ENCODE measurements at places on chromosomes 2 and 18.
A peak's percentile ranks its signal among the peaks of the same experiment; 100 is the strongest.

DNA sequence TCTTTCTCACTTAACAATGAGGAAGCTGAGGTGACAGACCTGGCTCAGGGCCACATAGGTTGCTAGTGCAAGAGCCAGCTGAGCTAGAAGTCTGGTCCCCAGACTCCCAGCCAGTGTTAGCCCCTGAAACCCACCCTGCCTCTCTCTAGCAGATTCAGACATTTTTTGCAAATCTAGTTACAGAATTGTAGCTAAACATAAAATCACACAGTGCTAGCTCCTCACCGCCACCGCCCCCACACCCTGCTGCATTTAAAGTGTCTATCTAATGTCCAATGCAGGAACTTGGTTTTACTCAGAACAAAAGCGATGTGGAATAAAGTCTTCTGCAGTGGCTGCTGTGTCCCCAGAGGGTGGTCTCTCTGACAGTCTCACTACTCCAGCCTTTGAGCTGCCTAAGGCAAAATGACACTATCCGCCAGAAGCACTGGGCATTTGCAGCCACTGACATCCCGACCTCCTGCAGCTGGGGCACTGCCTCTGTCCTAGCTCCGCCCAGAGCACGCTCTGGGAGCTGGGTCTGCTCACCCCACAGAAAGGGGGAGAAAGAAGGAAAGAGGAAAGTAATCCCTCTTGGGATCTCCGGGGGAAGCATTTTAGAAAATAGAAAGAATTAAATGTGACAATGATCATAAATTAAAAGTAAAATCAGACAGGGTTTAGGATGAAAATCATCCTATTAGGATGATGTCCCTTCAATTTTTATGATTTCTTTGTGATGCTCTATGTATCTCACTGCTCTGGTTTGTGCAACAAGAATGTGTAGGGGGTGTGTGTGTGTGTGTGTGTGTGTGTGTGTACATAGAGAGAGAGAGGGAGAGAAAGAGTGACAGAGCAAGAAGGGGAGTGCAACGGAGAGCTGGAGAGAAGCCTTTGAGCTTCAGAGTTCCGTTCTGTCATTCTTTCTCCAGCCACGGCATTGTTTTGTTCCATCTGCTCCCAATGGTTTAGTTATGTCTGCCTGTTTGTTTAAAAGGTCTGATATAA lies 50.5 kb upstream of the ST8SIA3 start:
- H3K36me3 ChIP-seq, result no peaks in the 10 kb centered on the region
- DNase-seq, result no peak
- no peak overlapping the region for H3K27ac ChIP-seq
- no peaks in the 10 kb centered on the region for H3K4me1 ChIP-seq
- H3K27me3 ChIP-seq, result no peaks in the 10 kb centered on the region

GRCh38 chr2:230640540-230641011 lies 72.1 kb upstream of the CAB39 start:
- H3K4me3 ChIP-seq, result no peak overlapping the region
- no peak for DNase-seq
- H3K4me1 ChIP-seq, result no peaks in the 10 kb centered on the region
- H3K27me3 ChIP-seq, result no peaks in the 10 kb centered on the region
- no peak overlapping the region for H3K27ac ChIP-seq

GRCh38 chr2:236643480-236643879 lies 73.9 kb downstream of the ACKR3 start:
- no peak for DNase-seq
- H3K27ac ChIP-seq, result peak overlapping the region; percentile 86
- H3K27me3 ChIP-seq, result no peaks in the 10 kb centered on the region

DNA sequence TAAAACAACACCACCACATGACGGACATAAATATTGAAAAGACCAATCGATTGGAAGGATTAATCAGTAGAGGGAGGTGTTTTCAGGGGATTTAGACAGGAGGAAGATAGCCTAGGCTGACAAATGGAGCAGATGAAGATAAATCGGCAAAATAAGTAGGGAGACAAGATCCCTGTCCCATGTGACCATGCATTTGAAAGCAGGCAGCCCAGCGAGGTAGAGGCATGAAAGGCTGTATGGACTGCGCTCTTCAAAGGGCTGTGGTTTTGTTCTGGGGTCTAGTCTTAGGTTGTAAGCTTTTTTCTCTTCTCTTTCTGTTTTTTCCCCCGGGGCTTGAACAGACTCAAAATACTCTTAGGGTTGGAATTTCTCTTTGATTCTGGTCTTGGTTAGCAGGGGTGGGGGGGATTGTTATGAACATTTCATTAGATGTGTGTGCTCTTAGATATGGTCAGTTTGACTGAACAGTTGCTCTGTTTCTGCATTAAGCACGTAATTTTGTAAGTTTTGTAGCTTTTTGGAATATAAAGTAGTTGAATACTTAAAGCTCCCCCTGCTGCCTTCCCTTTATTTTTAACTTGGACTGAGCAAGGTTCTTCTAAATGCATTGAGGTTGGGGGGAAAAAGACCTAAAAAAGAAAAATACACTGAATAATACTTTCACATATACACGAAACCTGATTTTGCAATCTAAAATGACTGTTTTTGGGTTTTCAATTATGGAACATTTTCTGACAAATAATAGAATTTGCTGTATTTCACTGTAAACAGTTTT lies 32.2 kb downstream of the ZNF532 start:
- no peaks in the 10 kb centered on the region for H3K4me1 ChIP-seq
- no peak overlapping the region for H3K27ac ChIP-seq
- no peaks in the 10 kb centered on the region for H3K36me3 ChIP-seq
- H3K4me3 ChIP-seq, result no peak overlapping the region
- H3K27me3 ChIP-seq, result no peaks in the 10 kb centered on the region

- no peaks in the 10 kb centered on the region for H3K4me1 ChIP-seq
- no peak overlapping the region for H3K27ac ChIP-seq
- H3K36me3 ChIP-seq, result no peaks in the 10 kb centered on the region
- DNase-seq, result no peak
Observed at GRCh38 chr18:59142274-59142673, 2.6 kb downstream of the SEC11C start.

DNA sequence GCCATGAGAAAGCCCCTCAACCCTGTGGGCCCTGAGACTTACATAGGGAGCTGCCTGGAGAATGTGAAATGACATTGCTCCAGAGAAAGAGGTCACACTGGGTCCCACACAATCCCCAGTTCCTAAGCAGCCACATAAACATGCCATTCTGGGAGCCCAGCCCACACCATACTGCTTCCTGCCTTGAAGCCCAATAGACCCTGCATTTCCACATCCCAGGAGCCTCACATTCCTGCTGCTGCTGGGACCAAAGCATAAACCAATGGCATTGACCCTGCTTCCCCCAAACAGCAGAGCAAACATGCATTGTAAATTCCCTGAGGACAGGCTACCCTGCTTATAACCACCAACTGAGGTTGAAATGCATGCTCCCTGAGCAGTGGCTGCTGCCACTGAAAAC lies 1117.6 kb upstream of the SLC39A10 start:
- H3K4me1 ChIP-seq, result no peaks in the 10 kb centered on the region
- no peak overlapping the region for H3K4me3 ChIP-seq
- no peaks in the 10 kb centered on the region for H3K27me3 ChIP-seq

- H3K4me3 ChIP-seq, result no peak overlapping the region
- H3K36me3 ChIP-seq, result no peaks in the 10 kb centered on the region
- no peak overlapping the region for H3K27ac ChIP-seq
Observed at GRCh38 chr2:108916796-108917421, 72.1 kb downstream of the EDAR start.

- H3K4me3 ChIP-seq, result no peak overlapping the region
- DNase-seq, result no peak
- H3K27ac ChIP-seq, result peak overlapping the region; percentile 40
- H3K27me3 ChIP-seq, result no peaks in the 10 kb centered on the region
- no peaks in the 10 kb centered on the region for H3K4me1 ChIP-seq
Observed at GRCh38 chr18:36120297-36120696, 8.8 kb downstream of the SLC39A6 start.

DNA sequence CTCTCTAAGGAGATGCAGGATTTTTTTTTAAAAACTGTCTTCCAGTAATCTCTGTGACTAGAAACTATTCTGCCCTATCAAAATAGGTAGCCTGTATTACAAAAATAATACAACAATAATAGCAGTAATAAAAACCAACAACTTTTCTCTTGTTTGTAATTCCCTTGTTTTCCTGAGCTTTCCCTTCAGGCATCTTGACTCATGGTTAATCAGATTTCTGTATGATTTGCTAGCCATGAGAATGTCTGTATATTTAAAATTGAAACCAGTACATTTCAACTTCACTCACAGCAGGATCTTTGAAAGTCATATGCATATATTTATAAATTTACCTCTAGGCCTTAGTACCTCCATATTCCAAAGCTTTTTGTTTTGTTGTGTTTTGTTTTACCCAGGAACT lies 38.2 kb downstream of the SLC4A10 start:
- no peaks in the 10 kb centered on the region for H3K27me3 ChIP-seq
- no peaks in the 10 kb centered on the region for H3K36me3 ChIP-seq
- H3K4me3 ChIP-seq, result no peak overlapping the region
- DNase-seq, result no peak

- no peaks in the 10 kb centered on the region for H3K4me1 ChIP-seq
- no peak overlapping the region for H3K27ac ChIP-seq
- no peak overlapping the region for H3K4me3 ChIP-seq
- no peak for DNase-seq
- H3K27me3 ChIP-seq, result no peaks in the 10 kb centered on the region
Observed at GRCh38 chr2:24552836-24553235, 61.8 kb downstream of the NCOA1 start.

Data from breast epithelium (tissue), 4 donors.